ENCODE measurements at places on chromosomes 1 and 21.

GRCh38 chr1:208089761-208090370, 154.3 kb downstream of the PLXNA2 start:
- DNase-seq: no peak

- DNase-seq: no peak
Measured at GRCh38 chr1:183070923-183071618, 47.9 kb downstream of the LAMC1 start.

DNA sequence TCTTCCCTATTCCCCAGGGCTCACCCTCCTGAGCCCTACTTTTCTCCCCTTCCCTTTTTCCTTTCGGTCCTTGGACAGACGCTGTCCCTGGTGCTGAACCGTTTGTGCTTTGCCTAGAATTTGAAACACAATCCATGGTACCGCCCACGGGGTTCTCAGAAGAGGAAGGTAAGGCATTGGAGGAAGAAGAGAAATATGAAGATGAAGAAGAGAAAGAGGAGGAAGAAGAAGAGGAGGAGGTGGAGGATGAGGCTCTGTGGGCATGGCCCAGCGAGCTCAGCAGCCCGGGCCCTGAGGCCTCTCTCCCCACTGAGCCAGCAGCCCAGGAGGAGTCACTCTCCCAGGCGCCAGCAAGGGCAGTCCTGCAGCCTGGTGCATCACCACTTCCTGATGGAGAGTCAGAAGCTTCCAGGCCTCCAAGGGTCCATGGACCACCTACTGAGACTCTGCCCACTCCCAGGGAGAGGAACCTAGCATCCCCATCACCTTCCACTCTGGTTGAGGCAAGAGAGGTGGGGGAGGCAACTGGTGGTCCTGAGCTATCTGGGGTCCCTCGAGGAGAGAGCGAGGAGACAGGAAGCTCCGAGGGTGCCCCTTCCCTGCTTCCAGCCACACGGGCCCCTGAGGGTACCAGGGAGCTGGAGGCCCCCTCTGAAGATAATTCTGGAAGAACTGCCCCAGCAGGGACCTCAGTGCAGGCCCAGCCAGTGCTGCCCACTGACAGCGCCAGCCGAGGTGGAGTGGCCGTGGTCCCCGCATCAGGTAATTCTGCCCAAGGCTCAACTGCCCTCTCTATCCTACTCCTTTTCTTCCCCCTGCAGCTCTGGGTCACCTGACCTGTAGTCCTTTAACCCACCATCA, 10.4 kb downstream of the BCAN start:
- DNase-seq: no peak

- no peak for DNase-seq
Measured at GRCh38 chr1:179036844-179037465, 11.3 kb downstream of the FAM20B start.

Data from NCI-H1092 treated with DMSO at 0.1 percent for 48 hours (cell line).